ENCODE measurements at places on chromosomes 5 and 9.

DNA sequence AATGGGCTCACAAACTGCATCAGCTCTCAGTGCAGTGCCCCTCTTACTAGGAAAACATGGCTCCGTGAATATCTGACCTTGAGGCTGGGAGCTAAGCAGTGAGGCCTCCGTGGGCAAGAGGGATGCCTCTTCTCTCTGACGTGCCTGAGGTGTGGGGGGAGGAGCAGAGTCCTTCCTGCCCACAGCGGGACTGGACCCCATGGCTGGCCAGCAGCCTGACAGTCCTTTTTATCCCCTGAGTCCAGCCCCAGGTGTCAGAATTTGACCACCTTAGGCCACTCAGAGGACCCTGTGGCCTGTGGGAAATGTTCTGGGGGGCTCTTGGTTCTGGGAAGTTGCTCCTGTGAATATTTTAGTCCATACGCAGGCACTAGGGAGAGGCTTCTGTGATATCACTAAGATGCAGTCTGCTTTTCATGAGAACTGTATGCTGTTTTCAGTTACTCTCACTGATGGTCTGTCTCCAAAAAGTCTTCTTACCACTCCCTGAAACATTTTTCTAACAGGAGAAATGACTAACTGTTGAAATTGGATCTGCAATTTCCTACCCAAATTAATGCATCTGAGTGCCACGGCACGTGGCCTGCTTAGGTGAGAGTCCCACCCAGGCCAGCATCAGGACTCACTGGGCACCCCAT lies 23.4 kb downstream of the ANGPTL2 start:
- no peak for DNase-seq

DNA sequence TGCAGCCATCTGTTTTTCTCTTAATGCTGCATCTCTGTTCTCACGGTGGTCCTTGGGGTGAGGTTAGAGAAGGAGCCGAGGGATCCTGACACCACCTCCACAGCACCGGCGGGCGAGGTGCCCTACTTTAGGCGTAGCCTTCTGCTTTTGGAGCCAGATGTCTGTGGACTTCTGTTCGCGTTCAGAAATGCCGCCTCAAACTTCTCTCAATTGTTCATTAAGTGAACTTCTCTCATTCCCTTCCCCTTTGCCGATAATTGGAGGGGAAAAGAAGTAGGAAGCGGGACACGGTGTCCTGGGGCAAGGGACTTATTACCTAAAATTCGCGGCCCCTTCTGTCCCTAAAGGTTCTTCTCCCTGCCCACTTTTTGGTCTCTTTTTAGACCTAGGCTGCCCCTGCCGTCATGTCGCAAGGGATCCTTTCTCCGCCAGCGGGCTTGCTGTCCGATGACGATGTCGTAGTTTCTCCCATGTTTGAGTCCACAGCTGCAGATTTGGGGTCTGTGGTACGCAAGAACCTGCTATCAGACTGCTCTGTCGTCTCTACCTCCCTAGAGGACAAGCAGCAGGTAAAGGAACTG lies 455 bp downstream of the KIF20A start:
- DNase-seq, result peak; percentile 60

DNA sequence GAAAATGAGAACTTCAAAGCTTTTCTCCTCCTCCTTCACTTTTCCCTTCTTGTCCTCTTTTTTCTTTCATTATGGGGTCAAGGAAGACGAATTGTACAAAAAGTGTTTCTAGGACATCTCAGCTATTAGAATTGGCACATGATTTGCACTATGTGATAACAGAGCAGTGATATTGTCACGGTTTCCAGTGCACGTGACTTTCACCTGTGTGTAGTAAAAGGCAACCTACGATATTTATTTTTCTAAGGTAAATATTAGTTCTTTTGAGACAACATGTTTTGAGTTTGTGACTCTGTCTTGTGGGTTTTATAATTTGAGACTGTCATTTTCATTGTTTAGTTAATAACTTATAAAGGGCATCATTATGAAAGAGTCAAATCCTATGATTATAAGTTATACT lies 213.1 kb downstream of the PSAT1 start:
- DNase-seq, result no peak

GRCh38 chr5:1901061-1901460 lies 18.3 kb upstream of the IRX4 start:
- no peak for DNase-seq

- peak; percentile 20 for DNase-seq
Measured at GRCh38 chr5:54301220-54301619, 9.2 kb downstream of the ARL15 start.

- DNase-seq, result peak; percentile 24
Measured at GRCh38 chr9:84583866-84584265, 85.7 kb upstream of the NTRK2 start.

GRCh38 chr9:129282731-129283211 lies 104.7 kb upstream of the IER5L start:
- DNase-seq, result no peak

- peak; percentile 67 for DNase-seq
Measured at GRCh38 chr9:137149942-137150616, 11.1 kb downstream of the GRIN1 start.

- no peak for DNase-seq
Measured at GRCh38 chr5:56683281-56683680, 132.1 kb upstream of the MAP3K1 start.

- DNase-seq, result no peak
Measured at GRCh38 chr5:16983972-16984371, 47.9 kb upstream of the MYO10 start.
